Pancreas (tissue), 10 donors: ENCODE measurements at places on chromosomes 6 and 20.

DNA sequence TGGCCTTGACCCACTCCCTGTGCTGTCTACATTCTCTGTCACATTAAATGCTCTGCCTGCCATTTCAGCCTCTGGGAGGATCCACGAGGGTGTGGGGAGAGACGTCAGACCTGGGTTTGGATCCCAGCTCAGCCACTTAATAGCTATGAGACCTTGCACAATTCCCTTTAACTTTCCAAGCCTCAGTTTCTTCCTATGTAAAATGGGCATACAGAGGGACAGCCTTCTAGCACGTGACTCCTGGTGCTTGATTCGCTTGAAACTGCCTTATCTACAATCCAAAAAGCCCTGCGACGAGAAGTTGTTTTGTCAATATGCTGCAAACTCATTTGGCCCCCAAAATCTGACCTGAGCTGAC, 40.0 kb downstream of the TOX2 start:
- DNase-seq = no peak

DNA sequence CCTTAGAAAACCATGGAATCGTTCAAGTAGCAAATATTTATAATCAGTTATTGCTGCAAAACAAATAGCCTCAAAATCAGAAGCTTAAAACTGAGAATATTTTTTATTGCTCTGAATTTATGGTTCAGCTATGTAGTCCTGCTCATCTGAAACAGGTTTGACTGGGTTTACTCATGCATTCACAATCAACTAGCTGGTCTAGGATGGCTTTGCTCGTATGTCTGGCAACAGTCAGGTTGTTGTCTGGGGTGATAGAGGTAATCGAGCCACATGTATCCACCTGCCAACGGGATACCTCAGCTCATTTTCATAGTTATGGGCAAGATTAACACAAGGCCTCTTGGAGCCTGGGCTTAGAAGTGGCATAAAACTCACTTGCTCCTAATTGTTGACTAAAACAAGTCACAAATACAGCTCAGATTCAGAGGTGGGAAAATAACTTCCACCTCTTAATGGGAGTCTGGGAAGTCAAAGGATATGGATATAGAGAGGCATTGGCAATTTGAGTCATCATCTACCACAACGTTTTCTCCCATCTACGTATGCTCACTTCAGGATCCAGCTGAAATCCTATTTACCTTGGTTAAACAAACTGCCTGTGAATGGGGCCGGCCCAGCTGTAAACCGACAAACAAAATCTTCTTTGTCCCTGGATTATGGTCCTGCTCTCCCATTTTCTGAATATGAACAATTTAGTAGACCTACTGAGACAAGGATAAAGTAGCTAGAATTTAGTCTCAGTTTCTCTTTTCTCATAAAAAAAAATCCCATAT, 54.5 kb upstream of the TENT5A start:
- no peak for DNase-seq

GRCh38 chr6:80142586-80142985, 36.1 kb downstream of the BCKDHB start:
- no peak for DNase-seq

GRCh38 chr6:111715321-111715720, 109.6 kb upstream of the TRAF3IP2 start:
- DNase-seq = no peak

- DNase-seq = no peak
These were observed 250.8 kb upstream of the HTR1E start for GRCh38 chr6:86686496-86686895.

GRCh38 chr6:64680446-64680845, 1026.6 kb downstream of the EYS start:
- DNase-seq = no peak

DNA sequence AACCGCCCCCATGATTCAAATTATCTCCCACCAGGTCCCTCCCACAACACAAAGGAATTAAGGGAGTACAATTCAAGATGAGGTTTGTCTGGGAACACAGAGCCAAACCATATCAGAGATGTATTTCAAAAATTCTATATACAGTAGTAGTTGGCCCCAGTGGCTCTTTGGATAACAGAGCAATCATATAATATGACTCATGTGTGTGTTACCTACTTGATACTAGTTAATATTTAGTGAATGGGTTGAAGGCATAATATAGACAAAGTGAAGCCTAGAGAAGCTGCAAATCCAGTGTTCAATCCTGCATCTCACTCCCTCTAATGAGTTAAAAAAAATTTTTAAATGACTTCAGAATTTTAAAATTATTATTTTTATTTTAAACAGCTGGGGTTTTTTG, 43.2 kb downstream of the KAT14 start:
- DNase-seq = no peak

GRCh38 chr20:26169506-26169905, 472.9 kb upstream of the ZNF337 start:
- DNase-seq = no peak

DNA sequence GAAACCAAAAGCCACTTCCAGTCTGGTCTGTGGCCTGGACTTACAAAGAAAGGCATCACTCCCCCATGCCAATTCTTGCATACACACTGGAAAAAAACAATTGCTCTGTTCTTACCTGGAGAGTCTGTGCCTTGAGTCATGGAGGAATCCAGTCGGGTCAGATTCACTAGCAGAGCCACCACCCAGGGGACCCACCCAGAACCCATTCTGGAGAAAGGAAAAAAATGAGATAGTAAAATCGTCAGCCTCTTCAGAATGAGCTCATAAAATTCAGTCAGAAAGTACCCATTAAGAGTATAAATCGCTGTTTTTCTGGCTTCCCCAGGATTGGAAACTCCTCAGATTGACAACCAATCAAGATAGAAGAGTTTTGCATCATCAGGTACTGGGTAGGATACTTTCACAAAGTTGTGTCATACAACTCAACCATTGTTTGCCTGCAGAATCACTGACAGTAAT, at the start of gene HLA-DOB:
Gene HLA-DOB, minus strand, starts transcription at position 257 of the 459 bp plus-strand sequence. Its CDS starts 51 bp downstream, at position 206.
- DNase-seq = no peak

DNA sequence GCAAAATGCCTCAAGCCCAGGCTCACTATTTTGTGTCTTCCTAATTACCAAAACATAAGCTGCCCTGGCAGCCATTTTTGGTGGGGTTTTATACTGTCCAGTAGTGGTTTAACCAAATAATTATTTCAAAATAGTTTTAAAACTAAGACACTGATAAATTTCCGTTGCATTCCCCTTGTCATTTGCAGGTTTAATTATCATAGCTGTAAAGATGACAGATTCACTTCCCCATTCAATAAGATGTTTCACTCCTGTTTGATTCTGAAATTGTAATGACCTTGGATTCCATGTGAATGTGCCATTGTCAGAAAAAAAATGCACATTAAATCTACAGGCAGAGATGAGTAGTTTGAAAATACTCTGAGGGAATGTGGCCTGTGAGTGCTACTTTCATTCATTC, 172.0 kb downstream of the COL9A1 start:
- no peak for DNase-seq

- no peak for DNase-seq
These were observed 97.7 kb downstream of the SLC16A10 start for GRCh38 chr6:111184827-111185532.

DNA sequence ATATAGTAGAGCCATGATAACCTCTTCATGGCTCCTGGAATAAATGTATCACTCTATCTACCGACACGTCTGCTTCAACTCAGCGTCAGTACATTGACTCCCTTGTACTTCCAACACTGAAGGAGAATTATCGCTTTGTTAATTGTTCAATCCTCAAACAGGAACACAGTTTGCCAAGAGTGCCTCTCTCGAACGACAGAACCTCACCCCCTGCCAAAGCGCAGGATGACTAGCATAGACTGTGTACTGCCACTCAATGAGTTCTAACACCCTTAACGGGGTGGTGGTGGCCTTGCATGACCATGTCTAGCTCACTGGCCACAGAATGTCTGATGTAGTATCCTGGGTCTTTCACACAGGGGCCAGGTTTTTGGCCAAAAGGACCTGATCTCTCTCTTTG, 81.4 kb upstream of the HEY2 start:
- DNase-seq = no peak

DNA sequence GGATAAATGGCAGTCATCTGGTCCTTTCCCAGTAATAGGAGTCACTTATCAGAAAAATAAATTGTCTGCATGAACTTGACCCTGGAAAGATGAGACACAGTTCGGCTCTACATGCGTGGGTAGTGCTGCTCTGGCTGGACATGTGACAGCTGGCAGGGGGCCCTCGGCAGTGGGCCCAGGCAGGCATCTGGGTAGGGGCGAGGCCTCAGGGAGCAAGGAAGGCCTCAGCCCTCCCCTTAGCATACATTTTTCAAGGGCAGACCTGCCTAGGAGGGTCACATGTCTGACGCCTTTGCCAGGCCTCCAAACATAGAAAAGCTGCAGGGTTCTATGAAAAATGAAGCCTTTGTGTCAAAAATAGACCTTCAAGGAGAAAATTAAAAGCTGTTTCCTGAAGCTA, 12.8 kb upstream of the ILRUN start:
- DNase-seq = peak; percentile 87

- DNase-seq = no peak
These were observed 248.1 kb upstream of the FOXQ1 start for GRCh38 chr6:1063671-1064355.

GRCh38 chr6:110971468-110971867, 10.4 kb upstream of the RPF2 start:
- no peak for DNase-seq

GRCh38 chr20:40945754-40946450, 82.7 kb upstream of the TOP1 start:
- DNase-seq = peak; percentile 24

GRCh38 chr20:33415948-33416347, 14.6 kb upstream of the CDK5RAP1 start:
- no peak for DNase-seq

DNA sequence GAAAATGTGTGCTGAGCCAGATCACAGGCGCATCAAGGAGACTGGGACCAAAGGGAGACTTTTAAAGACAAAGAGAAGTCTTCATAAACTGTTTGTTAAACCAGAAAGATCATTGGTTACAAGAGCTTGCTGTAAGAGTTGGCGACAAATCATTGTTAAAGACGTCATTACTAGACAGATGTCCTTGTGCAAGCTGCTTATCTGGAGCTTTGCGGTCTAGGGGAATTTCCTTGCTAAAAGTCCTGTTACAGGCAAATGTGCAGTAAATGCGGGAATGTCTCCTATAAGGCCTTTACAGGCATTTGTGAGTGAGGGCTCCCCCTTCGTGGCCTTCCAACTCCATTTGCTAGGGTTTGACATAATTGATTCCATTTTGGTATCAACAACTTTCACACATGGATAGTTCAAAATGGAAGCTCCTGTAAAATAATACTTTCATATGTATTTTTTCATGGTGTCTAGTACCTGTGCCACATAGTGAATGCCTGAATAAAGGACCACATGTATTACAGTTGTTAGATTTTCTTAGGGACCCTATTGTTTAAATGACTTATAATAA, 362.4 kb downstream of the UTRN start:
- peak; percentile 35 for DNase-seq

GRCh38 chr6:131823276-131823902, 15.6 kb downstream of the ENPP1 start:
- DNase-seq = no peak

- DNase-seq = no peak
These were observed 11.9 kb downstream of the POPDC3 start for GRCh38 chr6:105167914-105168313.

- DNase-seq = no peak
These were observed 56.0 kb upstream of the TAB2 start for GRCh38 chr6:149261364-149262040.

- no peak for DNase-seq
These were observed 79.8 kb upstream of the TRDN start for GRCh38 chr6:123716506-123716905.

- DNase-seq = no peak
These were observed 23.4 kb downstream of the PACSIN1 start for GRCh38 chr6:34489207-34489805.

GRCh38 chr20:49591217-49591865, 23.4 kb upstream of the PTGIS start:
- DNase-seq = no peak

- DNase-seq = no peak
These were observed 151.8 kb downstream of the ZFP64 start for GRCh38 chr20:52039790-52040189.

GRCh38 chr20:15756002-15756753, 817.1 kb downstream of the KIF16B start:
- no peak for DNase-seq
